ENCODE measurements at places on chromosomes 4 and X.
A peak's percentile ranks its signal among the peaks of the same experiment; 100 is the strongest.

GRCh38 chr4:65668201-65669089 lies 1.8 kb downstream of the EPHA5 start:
- no peak for DNase-seq

- DNase-seq = no peak
Observed at GRCh38 chrX:150360331-150360730, 2.8 kb upstream of the MAMLD1 start.

GRCh38 chr4:77154065-77154464 lies 2.9 kb upstream of the CCNG2 start:
- no peak for DNase-seq

DNA sequence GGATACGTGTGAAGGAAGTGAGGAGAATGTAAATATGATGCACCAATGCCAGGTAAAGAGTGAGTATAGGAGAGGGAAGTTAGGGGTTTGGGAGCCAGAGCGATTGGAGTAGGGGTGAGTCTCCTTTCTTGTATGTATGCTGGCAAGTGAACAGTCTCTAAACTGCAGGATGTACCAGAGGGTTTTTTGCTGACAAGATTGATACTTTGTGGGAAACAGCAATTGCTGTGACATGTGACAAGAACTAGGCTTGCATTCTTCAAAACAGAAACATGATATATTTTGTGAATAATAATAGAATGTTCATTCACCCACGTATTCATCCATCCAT lies 706 bp downstream of the CHIC1 start:
- no peak for DNase-seq

DNA sequence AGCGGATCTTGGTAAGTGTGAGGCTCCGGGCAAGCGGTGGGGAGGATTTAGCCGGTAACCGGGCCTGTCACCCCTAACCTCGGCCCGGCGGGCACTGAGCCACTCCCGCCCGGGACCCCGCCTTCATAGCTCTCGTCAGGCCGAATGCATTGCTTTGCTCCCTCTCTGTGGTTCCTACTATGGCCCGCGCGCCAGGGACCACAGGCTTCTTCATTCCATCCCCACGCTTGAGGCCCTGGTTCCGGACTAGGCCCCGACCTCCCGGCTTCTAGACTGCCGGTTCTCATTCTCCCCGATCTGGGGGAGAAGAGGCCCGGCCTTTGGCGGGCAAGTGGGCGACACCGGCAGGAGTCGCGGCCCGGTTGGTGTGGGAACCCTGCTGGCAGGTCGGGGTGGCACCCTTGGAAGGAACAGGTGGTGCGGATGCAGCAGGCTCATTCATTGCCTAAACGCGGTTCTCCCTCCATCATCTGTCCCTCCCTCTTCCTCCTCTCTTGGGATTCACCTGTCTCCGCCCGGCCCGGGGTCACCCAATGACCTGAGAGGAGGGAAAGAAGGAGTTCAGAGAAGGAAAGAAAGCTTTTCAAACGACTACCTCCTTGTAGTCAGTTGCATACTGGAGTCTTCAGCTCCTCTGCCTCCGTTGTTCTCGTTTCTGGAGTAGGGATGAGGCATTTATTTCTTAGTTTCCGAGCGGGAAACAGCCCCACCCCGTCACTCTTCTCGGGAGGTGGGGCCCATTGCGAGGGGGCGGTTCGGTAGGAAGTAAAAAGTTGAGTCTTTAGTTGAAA lies at the start of gene NDUFC1:
TSS of gene NDUFC1 (minus strand) at position 657 of the 791 bp plus-strand sequence. CDS start 6,679 bp downstream, outside the sequence.
- peak; percentile 69 for DNase-seq

DNA sequence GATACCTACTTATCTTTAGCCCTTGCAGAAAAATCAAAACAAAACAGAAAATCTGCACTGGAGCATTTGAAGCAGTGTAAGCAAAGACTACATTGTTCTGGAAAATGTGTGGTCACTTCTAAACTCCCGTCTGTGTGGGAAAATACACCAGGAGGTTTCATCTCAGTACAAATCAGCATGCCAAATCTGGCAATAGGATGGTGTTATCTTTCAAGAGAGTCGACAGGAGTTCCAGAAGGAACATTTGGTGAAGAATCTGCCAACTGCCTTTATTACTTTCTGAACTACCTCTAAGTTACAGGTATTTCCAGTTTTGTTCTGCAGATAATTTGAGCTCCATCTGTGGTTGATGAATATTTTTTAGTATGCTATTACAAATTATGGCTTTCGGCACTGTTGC lies 1348.0 kb downstream of the RAPGEF2 start:
- no peak for DNase-seq

DNA sequence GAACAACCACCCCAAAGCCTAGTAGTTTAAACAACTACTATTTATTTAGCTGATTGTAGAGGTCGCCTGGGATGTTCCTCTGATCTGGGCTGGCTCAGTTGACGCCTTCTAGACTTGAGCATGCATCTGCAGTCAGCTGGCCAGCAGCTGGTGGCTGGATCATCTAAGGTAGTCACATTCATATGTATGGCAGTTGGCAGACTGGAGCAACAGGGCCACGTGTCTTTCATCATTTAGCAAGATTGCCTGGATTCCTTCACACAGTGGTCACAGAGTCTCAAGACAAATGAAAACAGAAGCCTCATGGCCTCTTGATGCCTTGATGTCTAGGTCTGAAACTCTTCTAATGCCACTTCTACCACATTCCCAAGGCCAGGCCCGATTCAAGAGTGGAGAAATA lies 220.6 kb upstream of the S100G start:
- no peak for DNase-seq

DNA sequence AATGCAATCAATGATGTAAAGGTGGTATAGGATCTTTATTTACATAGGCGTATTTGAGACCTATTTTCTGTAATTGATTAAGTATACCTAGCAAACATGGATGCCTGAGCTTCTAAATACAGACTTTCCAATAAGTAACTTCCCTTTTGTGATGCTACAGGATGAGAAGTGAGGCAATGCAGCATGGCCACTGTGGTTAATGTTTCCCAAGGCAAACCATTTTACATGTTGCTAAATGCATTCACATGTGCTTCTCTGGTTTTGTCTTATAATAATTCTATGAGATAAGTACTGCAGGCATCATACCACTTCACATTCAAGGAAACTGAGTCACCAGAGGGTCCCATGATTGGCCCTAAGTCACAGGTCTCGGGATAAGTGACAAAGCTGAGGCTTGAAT lies 35.7 kb upstream of the NKX3-2 start:
- no peak for DNase-seq

DNA sequence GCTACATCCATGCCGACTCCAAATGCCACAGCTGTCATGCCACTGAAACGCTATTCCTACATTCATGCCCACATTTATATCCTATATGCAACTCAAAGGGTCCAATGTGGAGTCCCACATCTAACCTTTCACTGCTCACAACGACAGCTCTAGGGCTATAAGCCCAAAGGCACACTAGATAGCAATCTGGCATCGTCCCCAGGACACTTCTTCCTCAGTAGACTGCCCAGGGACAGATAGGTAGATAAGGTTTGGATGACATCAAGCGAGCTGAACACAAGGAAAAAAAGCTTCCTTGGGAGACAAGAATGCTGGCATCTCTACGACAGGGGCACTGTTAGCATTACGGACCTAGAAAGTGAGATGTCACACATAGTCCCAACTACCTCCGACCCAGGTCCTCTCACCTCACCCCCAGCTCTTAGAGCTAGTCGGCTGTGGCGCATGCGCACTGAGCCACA lies 685 bp downstream of the RAB9B start:
- DNase-seq = no peak

DNA sequence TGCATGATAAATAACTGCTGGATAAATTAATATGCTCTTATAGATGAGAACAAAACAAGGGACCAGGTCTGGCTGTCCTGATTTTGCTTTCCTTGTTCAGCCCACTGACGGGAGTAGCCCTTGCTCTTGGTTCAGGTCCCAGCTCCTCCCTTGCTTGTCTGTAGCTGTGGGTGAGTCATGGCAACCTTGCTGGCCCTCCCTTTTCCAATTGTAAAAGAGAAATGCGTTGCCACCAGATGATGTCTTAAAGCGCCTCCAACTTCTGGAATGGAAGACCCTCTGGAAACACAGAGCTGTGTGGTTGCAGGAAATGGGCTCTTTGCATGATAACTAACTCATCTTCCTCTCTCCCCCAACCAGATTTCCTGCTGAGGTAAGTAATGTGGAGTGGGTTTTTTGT lies 171.4 kb downstream of the AASDH start:
- DNase-seq = no peak

DNA sequence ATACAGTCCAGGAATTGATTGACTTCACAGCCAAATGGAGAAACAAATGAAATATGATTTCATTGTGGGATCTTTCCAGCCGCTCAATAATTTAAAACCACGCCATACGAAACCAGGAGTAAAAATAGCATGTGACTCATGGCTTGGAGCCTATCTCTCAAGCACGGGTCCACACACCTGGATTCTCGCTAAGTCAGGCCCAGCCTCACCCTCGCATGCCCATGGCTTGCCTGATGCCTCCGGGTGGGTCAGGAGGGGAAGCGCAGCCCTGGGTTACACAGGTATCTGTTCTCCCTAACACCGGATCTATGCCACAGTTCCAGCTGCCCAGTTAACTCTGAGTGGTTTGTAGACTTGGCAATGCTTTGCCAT lies 5.6 kb upstream of the ABLIM2 start:
- no peak for DNase-seq

GRCh38 chr4:139576219-139576618 lies 20.2 kb upstream of the SETD7 start:
- DNase-seq = no peak

DNA sequence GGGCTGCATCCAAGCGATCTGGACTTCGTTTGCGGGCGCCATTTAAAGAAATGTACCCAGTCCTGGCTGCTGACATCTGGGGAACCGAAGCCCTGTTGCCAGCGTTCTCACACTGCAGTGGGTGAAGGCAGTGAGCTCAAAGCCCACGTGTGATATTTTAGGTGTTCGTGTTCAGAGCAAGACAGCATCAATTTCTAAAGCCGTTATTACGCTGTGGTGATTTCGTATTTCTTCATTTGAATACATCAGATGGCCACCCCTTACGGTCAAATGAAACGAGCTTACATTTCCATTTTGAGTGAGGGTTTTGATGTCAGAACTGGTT lies 376 bp upstream of the C4orf36 start:
- no peak for DNase-seq

GRCh38 chr4:141124224-141124623 lies 9.0 kb downstream of the RNF150 start:
- no peak for DNase-seq

GRCh38 chr4:52968691-52969090 lies 106.6 kb downstream of the RASL11B start:
- no peak for DNase-seq

DNA sequence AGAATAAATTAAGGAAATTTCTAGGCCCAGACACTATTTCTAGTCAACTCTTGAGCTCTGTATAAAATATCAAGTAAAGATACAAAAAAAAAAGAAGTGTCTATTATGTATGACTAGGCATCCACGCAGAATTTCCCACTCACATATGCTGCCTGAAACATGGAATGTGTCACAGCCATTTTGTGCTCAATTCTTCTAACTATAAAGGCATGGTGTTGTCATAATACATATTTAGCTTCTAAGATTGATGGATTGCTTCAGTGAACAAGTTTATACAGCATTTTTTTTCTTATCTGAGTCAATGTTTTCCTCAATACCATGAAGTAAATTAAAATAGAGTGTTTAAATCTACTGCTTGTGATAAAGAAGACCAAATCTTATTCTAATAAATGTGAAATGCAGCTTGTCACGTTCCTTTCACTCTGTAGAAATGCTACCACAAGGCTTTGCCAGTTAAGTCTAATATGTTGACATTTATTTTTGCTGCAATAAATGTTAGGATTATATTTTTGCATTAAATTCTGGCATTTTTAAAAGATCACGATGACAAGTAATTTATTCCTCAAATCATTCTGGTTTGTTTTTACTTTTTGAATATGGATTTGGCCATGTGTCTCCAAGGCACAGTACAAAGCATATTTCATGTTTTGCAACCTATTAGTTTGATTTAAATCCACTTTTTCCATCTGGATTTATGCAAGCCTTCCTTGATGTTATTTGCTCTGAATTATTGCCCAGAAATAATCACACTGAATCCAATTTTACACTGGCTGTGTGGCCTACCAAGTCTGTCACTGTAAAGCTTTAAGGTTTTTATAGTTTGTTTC lies 1829.0 kb upstream of the PCDH7 start:
- DNase-seq = no peak

DNA sequence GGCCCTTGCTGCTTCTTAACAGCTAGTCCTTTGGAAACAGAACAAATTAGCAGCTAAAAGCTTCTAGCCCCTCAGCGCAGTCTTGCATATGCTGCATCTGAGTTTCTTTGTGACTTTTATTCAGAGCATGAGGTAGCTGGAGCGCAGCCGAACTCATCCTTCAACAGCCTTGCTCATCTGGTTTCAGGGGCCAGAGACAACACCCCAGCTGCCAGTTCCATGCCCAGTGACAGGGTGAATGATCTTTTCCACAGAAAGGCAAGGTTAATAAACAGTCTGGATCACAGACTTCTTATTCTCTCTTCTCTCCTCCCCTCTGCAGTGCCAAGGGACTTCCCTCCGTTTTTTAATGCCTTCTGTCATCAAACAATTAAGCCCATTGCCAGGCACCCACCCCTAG lies 216.6 kb upstream of the INTU start:
- no peak for DNase-seq

- no peak for DNase-seq
Observed at GRCh38 chrX:7154041-7154597, 6.2 kb upstream of the PUDP start.

GRCh38 chrX:144297221-144297620 lies 413.4 kb downstream of the UBE2NL start:
- DNase-seq = no peak

DNA sequence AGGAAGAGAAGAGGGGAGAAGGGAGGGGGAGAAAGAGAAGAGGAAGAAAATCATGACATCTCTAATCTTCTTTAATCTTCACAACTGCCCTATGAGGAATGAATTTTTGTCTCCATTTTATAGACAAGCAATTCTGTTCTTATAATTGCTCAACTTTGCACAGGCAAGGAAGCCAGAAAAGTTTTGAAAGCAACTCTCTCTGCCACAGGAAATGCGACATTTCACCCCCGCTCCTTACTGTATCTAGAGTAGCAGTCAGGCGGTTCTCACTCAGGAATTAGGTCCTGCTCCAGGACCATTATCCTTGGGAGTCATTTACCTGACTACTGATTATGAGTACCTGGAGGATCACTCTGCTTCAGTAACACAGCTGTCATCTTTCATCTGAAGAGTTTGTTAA lies 69.2 kb upstream of the FAM9A start:
- DNase-seq = no peak

- DNase-seq = no peak
Observed at GRCh38 chr4:124325690-124326089, 386.8 kb downstream of the ANKRD50 start.

DNA sequence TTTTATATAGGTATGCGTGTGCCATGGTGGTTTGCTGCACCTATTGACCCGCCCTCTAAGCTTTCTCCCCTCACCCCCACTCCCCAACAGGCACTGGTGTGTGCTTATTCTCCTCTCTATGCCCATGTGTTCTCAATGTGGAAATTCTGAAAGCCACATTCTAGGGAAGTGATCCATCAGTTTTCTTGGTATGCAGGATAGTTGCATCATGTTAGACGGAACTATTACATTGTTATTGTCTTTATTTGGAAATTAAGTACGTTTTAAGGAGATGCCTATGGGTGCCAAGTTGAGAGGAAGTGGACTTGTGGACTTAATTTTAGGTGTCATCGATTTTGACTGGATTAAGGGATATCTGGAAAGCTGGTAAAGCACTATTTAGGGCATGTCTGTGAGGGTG lies 204.6 kb downstream of the RBM46 start:
- DNase-seq = no peak

GRCh38 chr4:137226221-137226620 lies 306.1 kb downstream of the PCDH18 start:
- DNase-seq = no peak

All from RWPE2 (cell line).